Activated CD8-positive, alpha-beta T cell treated with anti-CD3 and anti-CD28 coated beads, Interleukin-2, amount 10 ng/mL, durations not matched to agents 7 days and 5 days (primary cell): ENCODE measurements at places on chromosomes 2 and 18.

- DNase-seq, result no peak
Measured at GRCh38 chr2:10336283-10336682, 33.6 kb downstream of the HPCAL1 start.

DNA sequence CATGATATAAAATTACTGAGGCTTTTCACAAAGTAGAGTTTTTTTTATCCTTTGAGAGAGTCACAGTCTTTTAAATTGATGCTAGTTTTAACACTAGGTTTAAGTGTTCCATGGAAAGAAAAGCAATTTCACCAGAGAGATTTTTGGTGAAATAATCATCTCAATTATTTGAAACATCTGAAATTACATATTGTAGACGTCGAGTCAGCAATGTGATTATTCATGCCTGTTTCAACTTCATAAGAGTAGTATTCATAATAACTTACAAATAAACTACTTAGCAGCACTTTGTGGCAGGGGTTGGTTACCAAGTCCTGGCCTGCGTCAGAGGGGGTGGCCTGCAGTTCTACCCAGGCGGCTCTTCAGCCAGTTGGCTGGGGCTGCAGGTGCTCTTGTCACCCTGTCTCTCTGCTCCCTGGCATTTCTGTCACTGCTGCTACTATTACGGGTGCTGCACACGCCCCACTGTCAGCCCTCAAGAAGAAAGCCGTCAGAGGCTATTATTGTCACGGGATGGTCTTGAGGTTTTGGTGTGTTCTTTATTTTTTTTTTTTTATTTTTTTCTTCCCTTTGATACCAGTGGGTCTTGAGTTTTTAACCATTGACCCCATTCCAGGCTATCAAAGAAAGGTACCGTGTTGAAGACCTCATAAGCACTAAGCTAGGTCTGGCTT lies 50.4 kb downstream of the MALT1 start:
- DNase-seq, result no peak

DNA sequence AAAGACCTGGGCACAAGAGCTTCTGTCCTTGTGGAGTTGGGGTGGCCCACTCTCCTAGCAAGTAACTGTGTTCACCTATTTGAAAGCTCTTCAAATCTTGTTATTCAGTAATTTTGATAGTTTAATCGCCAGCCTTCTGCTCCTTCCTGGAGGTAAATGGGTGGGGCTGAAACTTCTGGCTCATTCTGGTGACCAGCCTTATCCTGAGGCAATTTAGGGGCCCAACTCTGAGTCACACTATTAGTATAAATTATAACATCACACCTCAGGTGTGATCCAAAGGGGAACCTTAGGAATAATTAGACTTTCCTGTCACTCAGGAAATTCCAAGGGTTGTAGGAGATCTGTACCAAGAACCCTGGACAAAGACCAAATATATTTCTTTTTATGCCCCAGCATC lies 255.8 kb upstream of the RGPD4 start:
- DNase-seq, result no peak

- no peak for DNase-seq
Measured at GRCh38 chr18:77201506-77201905, 48.1 kb upstream of the GALR1 start.

DNA sequence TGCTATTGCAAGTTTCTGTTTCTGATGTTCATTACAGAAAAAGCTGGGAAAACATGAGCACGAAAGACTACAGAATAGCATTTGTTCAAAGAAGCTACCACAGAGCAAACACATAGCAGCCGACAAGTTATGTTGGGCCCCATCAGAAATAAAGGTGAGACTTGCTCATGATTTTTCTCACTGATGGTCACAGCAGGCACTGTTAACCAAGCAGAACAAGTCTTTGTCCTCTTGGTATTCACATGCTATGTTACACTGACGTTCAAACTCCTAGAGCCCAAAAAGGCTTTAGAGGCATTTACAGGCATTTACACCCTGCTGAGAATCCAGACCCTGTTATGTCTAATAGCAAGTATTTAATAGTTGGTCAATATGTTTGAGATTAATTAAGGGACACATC lies 235.0 kb upstream of the HNMT start:
- no peak for DNase-seq

DNA sequence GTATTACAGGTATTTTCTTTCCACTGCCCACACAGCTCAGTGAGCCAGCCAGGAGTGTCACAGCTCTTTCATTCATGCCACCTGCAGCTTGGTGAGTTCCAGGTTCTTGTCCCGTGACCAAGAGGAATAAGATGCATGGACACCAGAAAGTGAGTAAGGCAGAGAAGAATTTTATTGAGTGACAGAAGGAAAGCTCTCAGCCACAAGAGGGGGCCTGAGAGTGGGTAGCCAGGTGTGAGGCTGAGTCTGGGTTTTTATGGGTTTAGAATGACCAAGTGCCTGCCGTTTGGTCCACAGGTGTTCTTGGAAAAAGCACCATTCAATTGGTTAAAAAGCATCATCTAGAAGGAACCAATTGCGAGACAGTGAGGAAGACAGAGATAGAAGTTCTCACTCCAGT lies 1097.1 kb upstream of the SLC39A10 start:
- no peak for DNase-seq

GRCh38 chr2:33240178-33240577 lies 236.3 kb upstream of the RASGRP3 start:
- DNase-seq, result no peak
